ENCODE measurements at places on chromosomes 2 and 18.

GRCh38 chr2:210198326-210198725, 26.9 kb downstream of the ACADL start:
- DNase-seq: no peak

DNA sequence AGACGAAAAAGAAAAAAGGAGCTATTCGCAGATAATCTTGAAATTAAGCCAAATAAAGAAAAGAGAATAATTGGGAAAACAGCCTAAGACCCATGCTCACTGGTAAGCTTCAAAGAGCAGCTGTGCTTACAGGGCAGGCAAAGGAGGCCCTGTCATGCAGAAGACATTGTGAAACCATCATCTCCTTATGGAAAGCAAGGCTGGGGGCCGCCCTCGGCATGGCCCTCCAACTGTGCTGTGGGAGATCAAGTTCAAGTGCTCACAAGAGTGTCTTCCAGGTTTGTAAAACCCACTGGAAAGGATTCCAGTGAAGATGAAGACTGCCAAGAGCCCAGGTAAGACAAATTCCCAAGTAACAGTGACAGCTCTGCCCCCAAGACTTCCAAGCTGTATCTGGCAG, 32.2 kb downstream of the ACVR1 start:
- no peak for DNase-seq

GRCh38 chr2:238905224-238905623, 57.3 kb downstream of the TWIST2 start:
- DNase-seq: no peak

DNA sequence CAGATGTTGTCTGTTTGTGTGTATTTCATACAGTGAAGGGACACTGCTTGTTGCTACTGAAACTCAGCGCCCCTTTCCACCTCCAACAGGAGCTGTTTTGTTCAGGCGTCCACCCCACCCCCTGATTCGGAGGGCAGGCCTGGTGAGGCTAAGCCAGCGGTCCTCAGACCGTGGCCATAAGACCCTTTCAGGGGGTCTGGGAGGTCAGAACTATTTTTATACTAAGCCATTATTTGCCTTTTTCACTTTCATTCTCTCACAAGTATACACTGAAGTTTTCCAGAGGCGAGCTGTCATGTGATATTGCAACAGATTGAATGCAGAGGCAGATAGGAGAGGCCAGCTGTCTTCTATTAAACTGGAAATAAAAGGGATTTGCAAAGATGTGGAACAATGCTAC, 39.7 kb upstream of the IGFBP5 start:
- DNase-seq: no peak

GRCh38 chr2:196592911-196593881, 46.3 kb upstream of the CCDC150 start:
- no peak for DNase-seq
